ENCODE measurements at places on chromosomes 3 and 15. TPM values are rescaled to one million over a fixed set of nuclear protein-coding genes. Genes with fewer than 3 reads are reported as not detected.

SSUH2 gene
- 0.36 TPM for total RNA-seq

SEMA3G gene
- total RNA-seq = 2.7 TPM

HYPK gene
- 14.0 TPM for total RNA-seq

GPR15 gene
- total RNA-seq = 0.32 TPM

AMT gene
- total RNA-seq = 0.88 TPM

SAXO2 gene
- total RNA-seq = 0.80 TPM

AVEN gene
- 15.1 TPM for total RNA-seq

SEMA3F gene
- total RNA-seq = 72.7 TPM

TLE3 gene
- 46.3 TPM for total RNA-seq

DUOXA2 gene
- 10.4 TPM for total RNA-seq

TGM5 gene
- total RNA-seq = 13.5 TPM

LCTL gene
- total RNA-seq = not detected

DNAJA4 gene
- total RNA-seq = 9.5 TPM

APOD gene
- total RNA-seq = 3.5 TPM

C3orf85 gene
- not detected for total RNA-seq

MNS1 gene
- total RNA-seq = 2.4 TPM

- no peak for ATAC-seq
Measured at GRCh38 chr3:140438736-140439470, 239.0 kb upstream of the TRIM42 start.

DNA sequence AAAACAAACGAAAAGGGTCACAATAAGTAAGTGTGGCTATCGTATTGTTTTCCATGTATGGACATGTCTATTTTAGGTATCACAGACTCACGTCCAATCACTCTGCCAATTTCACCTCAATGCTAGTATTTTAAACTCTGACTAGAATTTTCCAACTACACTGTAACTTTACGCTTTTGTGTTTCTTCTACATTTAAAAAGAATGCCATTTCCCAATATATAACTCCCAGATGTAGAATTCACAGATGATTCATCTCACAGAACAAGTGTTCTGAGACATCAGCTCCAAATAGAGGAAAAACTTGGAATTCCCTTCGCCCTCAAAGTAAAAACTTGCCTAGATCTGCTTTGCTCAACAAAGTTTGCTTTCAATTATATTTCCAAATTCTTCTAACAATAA is 14.2 kb downstream of the LRIG1 start:
- ATAC-seq = no peak

- no peak for ATAC-seq
Measured at GRCh38 chr15:39434751-39435238, 146.1 kb upstream of the THBS1 start.

DNA sequence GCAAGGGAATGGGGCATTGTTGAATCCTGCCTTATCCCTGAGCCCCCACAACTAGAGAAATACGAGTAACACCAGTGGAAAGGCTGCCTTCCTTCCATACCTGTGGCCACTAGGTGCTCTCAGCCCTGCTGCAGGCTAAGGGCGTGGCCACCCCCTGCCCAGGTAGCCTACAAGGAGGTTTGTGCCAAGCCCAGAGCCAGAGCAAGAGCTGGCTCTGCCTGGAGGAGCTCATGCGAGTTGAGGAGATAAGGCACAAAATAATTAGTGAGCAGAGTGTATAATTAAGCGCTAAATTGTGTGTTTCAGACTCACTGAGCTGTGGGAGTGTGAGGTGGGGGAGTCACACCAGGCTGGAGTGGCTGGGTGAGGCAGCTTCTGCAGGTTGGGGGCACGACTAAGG is 49.2 kb downstream of the TPRA1 start:
- ATAC-seq = no peak

GRCh38 chr15:51580385-51580784 is 42.2 kb downstream of the DMXL2 start:
- ATAC-seq = no peak

DNA sequence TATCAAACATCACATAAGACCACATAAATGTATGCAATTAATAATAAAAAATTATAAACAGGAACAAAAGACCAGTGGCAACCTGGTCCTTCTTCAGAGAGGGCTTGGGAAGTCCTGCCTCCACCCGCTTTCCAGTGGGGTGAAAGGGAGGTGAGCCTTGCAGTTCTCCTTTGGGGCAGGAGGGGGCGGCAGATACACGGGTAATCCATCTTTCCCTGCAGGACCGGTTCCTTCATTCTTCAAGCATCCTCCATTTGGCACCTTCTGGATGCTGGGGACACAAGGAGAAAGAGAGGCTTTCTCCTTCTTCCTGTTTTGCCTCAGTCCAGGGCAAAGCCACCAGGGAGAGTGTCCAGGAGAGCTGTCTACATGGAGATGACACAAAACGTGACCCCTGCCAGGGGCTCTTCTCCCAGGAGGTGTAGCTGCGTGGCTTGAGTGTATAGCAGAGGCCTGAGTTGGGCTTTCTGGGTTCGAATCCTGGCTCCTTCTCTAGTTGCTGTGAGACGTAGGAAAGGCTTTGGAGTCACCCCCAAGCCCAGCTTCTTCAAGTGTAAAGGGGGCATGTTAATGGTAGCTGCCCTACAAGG is 23.2 kb downstream of the RPLP1 start:
- ATAC-seq = peak; percentile 87

GRCh38 chr15:36880224-36880912 is 220.0 kb downstream of the MEIS2 start:
- peak; percentile 33 for ATAC-seq

- no peak for ATAC-seq
Measured at GRCh38 chr3:114119776-114120175, 59.1 kb downstream of the DRD3 start.

DNA sequence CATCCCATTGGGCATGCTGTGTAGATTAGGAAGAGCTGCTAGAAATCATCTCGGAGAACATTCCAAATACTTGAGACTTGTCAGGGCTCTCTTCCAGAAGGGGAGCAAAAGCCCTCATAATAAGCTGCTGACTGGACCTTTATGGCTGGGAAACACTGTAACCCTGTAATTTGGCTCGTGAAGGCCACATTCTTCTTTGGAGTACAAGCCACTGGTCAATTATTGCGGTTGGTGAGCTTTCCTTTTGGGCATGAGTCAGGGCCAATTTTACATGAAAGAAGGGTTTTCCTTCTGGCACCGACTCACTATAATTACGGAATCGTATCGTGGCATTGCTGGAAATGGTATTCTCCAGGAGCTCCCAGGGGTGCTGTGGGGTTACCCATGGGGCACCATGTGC is 434.5 kb upstream of the RGMA start:
- no peak for ATAC-seq

- ATAC-seq = no peak
Measured at GRCh38 chr3:142210608-142211007, 14.8 kb downstream of the GK5 start.

- ATAC-seq = no peak
Measured at GRCh38 chr3:16663854-16664712, 58.9 kb upstream of the DAZL start.

GRCh38 chr15:29870495-29871151 is 48.4 kb upstream of the TJP1 start:
- ATAC-seq = no peak

DNA sequence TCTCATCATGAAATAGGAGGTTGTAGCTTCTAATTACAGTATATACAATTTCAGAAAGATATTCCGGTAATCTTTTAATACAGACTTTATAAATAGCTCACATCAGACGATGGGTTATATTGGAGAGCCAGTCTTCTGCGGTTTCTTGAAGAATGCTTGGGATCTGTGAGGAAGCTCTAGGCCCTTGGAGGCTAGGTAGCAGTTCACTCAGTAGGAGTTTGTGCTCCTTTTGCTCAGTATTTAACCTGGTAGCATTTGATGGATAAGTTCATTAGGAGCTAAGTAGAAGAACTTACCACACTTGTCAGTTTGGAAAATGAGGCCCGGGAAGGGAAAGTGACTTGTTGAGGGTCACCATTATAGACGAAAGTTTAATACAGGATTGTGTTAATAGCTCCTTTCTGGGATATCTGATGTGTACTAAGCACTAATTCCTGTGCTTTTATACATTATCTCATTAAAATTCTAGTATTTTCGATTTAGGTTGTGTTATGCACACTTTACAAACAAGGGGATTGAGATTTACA is 2.8 kb downstream of the FNDC3B start:
- ATAC-seq = no peak

DNA sequence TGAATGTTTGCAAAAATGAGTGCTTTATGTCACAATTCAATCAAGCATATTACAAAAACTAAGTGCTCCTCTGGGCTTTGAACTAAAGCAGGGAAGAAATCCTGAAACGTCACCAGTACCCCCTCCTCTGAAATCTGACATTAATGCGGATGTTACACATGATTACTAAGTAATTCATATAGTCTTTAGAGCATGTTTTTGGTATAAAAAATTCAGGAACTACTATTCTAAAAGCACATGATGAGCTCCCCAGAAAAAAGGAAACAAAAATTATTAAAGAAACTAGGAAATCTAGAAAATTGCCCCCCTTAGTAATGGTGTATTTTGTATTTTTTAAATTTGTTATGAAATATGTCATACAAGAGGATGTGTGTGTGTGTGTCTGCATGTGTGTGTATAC is 87.7 kb downstream of the MYO5A start:
- ATAC-seq = no peak

DNA sequence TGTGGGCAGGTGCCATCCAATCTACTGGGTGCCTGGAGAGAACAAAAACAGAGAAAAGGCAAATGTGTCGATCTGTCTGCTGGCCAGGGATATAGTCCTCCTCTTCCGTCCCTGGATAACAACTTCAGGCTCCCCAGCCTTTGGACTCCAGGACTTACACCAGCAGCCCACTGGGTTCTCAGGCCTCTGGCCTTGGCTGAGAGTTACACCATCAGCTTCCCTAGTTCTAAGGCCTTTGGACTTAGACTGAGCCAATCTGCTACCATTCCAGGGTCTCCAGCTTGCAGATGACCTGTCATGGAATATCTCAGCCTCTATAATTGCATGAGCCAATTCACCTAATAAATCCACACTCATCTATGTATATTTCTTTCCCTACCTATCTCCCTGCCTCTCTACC is 460.9 kb upstream of the ADAMTS9 start:
- no peak for ATAC-seq

- ATAC-seq = peak; percentile 99
Measured at GRCh38 chr3:23959135-23959900, 14.2 kb downstream of the NR1D2 start.

DNA sequence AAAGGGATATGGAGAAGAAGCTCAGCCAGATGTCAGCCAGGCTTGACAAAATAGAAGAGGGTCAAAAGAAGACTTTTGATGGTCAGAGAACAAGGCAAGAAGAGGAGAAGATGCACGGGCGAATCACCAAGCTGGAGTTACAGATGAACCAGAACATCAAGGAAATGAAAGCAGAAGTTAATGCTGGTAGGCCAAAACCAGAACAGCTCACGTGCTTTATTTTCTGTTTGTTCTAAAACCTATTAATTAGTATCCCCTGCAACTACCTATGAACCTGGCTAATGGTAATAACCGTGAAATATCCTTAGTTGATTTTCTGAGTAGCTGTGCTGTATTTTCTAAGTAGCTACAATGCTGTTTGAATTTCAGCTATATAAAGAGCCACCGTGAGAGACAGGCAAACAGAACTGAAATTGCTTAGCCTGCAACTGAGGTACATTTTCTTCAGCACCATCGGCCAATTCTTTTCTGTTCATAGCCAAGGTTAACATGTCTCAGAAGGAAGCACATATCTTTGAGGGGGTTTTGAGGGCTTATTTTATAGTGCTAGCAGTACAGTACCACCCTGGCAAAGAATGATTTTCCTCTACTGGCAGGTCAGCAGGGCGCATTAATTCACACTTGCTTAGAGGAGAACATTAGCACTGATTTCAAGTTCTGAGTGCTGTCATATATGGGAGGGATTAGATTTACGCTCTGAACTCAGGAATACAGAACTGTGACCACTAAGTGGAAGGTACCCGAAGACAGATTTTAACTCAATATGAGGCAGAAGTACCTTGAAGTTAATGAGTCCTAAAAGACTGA is 78.9 kb downstream of the FAM81A start:
- ATAC-seq = no peak

GRCh38 chr3:110894574-110894973 is 177.0 kb upstream of the NECTIN3 start:
- ATAC-seq = no peak

GRCh38 chr3:71723452-71724170 is 1.6 kb downstream of the EIF4E3 start:
- no peak for ATAC-seq

DNA sequence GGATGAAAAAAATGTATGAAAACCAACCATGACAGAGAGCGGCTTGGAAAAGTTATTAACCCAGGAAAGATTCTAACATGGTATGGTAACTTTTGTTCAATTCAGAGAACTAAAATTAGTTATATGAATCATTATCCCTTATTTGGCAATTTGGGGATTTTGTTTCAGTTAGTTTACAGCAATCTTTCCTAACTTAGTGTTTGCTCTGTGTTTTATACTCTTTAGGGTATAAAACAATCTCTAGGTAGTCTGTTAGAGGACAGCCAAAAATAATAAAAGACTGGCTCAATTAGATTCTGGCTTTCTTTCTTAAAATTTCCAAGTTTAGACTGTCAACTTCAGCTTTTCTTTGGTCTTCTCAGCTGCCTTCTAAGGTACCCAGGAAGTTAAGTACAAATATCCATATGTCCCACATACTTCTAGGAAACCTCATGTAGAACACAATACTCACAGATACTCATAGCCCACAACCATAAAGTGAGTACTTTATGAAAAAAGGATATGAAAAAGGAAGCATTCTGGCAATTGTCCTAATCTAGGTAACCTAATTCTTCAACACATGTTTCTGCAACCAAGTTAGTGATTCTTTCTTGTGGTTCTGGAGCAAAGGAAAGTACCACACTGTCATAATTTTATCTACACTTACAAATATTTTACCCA is 849.3 kb downstream of the ROBO1 start:
- no peak for ATAC-seq

DNA sequence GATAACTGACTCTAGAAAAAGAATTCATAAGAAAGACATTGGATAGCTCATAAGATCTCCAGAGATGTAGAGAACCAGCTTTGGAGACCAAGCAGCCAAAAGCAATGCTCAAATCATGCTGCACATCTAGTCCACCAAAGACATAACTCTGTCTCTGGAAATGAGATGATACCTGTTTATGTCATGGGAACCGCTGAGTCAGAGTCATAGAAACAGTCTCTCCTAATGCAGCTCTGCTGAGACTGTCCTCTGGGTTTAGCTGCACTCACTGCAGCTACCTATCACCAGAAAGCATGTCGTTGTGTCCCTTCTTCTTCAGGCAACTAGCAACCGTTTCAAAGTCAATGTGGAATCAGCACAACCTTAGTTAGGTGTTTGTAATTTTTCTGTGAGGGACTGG is 218.5 kb upstream of the ROBO1 start:
- no peak for ATAC-seq

GRCh38 chr3:177960722-177961121 is 575.5 kb upstream of the KCNMB2 start:
- no peak for ATAC-seq

- ATAC-seq = peak; percentile 54
Measured at GRCh38 chr3:100561459-100562158, 47.8 kb upstream of the ADGRG7 start.

DNA sequence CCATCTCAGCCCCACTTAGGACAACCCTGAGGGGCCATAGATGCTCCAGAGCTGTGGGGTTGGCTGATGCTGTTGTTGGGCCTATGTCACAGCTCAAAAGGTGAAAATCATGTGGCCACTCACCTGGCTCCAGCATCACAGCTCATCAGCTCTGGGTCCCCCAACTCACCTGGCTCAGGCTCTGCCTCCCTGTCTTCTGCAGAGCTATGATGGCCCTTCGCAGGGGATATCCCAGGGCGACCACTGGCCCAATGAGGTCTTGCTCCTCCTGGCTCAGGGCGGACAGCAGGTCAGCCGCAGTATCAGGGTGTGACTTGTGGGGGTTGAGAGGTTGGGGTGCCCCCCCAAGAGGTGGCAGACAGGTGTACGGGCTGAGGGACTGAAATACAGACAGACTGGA is 15.7 kb downstream of the UBAP1L start:
- ATAC-seq = no peak

GRCh38 chr15:57054204-57054750 is 135.8 kb downstream of the TCF12 start:
- ATAC-seq = no peak
